ENCODE measurements at places on chromosomes 11 and 22. TPM values are rescaled to one million over a fixed set of nuclear protein-coding genes. Genes with fewer than 3 reads are reported as not detected.

GRCh38 chr11:62552485-62553079 lies 6.0 kb upstream of the AHNAK start:
- DNase-seq = no peak

- no peak for DNase-seq
These were observed 897 bp downstream of the MAP6 start for GRCh38 chr11:75667831-75668450.

KLHDC7B gene
- not detected for total RNA-seq

GP1BB gene
- 0.15 TPM for total RNA-seq

- no peak for DNase-seq
These were observed 1493.8 kb downstream of the LRRC4C start for GRCh38 chr11:39965701-39966100.

- no peak for DNase-seq
These were observed 53.0 kb downstream of the ST3GAL4 start for GRCh38 chr11:126408496-126408895.

- DNase-seq = no peak
These were observed 11.0 kb downstream of the RBFOX2 start for GRCh38 chr22:36017651-36018091.

- no peak for DNase-seq
These were observed 29.5 kb upstream of the CCDC34 start for GRCh38 chr11:27392278-27393114.

GRCh38 chr11:72347691-72348090 lies 86.6 kb downstream of the CLPB start:
- no peak for DNase-seq

- no peak for DNase-seq
These were observed 31.3 kb upstream of the CD82 start for GRCh38 chr11:44533921-44534711.

TSSK2 gene
- total RNA-seq = not detected

DNA sequence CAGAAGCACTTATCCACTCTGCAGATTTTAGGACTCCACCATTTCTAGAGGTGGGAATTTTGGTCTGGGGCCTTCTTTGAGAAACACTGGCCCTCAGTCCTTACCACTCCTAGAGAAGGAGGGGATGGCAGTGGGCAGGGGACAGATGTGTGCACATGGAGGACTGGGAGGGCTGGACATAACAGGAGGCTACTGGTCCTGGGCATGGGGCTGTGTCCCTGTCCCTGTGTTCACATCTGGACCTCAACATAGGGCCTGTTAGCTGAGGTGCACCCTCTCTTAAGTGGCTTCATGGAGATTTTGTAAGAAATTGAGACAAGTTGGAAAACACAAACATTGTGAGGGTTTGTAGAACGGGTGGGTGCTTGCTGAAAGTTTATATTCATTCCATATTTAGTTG lies 103.4 kb downstream of the ATXN10 start:
- no peak for DNase-seq

DNA sequence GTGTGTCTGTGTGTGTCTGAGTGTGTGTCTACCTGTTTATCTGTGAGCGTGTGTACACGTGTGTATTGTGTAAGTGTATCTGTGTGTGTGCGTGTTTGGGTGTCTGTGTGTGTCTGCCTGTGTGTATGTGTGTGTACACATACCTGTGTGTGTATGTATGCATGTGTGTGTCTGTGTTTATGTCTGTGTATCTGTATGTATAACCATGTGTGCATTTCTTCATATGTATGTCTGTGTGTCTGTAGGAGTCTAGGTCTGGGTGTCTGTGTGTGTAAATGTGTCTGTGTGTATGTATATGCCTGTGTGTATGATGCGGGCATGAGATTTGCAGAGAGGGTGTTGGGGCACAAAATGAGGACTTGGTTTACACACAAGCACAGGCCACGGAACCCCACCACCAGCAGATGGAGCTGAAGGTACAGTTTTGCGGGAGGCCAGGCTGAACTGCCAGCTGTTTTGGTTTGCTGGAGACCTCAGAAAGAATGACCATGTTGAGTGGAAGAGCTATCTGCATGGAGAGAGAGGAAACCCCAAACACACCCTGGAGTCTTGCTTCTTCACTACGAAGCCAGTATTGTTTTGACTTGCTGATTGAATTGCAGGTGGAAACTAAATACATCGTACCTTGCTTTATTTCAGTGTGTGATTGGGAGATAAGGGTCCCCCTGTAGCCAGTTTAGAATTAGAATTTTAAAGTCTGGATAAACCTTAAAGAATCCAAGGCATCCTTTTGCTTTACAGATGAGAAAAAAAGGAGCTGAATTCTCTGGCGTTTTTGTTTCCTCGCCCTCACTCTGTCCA lies 497.2 kb downstream of the NTM start:
- DNase-seq = peak; percentile 55

- DNase-seq = no peak
These were observed 18.8 kb downstream of the SC5D start for GRCh38 chr11:121311373-121311772.

- no peak for DNase-seq
These were observed 142.8 kb downstream of the MAML2 start for GRCh38 chr11:96200243-96200642.

DNA sequence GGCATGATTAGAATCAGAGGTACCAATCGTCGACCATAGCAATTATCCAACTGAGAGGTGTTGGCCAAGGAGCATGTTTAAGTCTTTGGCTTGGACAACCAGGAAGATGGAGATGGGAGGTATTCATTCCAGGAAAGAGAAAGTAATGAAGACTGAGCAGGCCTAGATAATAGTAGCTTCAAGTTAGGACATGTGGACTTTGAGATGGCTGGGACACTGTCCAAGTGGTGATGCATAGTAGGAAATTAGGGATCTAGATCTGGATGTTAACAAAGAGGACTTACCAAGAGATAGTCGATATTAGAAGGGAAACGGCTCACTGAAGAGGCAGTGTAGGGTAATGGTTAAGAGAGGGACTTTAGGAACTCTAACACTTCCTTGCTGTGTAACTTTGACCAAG lies 266.7 kb downstream of the FAM76B start:
- DNase-seq = no peak

DNA sequence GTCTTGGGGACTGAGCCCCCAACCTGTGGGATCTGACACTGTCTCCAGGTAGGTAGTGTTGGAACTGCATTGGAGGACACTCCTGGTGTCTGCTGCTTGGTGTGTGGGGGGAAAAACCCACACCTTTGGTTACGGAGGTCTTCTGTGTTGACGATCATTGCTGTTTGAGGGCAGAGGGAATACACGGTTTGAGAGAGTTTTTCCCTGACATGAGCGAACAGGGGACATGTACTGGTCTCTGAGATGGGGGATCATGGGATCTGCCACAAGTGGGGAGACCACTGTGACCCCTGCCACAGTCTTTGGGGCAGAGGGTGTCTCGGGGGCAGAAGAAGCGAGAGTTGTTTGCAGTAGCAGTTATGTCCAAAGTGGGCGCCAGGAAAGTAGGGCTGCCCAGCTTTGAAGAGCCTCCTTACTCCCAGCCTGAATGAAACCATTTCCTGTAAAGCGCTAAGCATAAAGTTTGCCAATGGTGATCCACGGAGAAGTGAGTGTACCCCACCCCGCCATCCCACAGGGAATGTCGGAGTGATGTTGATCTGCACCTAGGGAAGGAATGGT lies 5.4 kb upstream of the SAA2 start:
- no peak for DNase-seq

GRCh38 chr11:91220476-91221202 lies 997.8 kb upstream of the CHORDC1 start:
- DNase-seq = no peak

SEPTIN3 gene
- total RNA-seq = not detected

BAIAP2L2 gene
- 5.0 TPM for total RNA-seq

GRCh38 chr11:81869351-81870065 lies 864.2 kb downstream of the FAM181B start:
- DNase-seq = no peak

NXPE4 gene
- total RNA-seq = not detected

DNA sequence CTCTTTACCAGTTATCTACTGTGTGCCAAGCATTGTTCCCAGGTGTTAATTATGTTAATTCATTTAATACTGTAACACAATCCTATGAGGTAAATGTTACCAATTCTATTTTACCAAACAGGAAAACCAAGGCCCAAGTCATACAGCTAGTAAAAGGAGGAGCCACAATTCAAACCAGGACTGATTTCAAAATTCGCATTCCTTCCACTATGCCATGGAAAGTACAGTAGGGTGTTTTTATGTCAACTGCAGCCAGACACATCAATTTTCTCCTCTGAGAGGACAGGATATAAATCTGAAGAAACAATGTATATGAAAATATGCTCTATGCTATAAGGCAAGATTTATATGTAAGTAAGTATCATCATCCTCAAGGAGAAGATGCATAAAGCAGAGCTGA lies 104.3 kb downstream of the RPL27A start:
- no peak for DNase-seq

NXPE1 gene
- total RNA-seq = not detected

Data from right lobe of liver (tissue), 6 donors.